ENCODE measurements at places on chromosomes 7 and 10. TPM values are rescaled to one million over a fixed set of nuclear protein-coding genes. Genes with fewer than 3 reads are reported as not detected.
A peak's percentile ranks its signal among the peaks of the same experiment; 100 is the strongest.

DNA sequence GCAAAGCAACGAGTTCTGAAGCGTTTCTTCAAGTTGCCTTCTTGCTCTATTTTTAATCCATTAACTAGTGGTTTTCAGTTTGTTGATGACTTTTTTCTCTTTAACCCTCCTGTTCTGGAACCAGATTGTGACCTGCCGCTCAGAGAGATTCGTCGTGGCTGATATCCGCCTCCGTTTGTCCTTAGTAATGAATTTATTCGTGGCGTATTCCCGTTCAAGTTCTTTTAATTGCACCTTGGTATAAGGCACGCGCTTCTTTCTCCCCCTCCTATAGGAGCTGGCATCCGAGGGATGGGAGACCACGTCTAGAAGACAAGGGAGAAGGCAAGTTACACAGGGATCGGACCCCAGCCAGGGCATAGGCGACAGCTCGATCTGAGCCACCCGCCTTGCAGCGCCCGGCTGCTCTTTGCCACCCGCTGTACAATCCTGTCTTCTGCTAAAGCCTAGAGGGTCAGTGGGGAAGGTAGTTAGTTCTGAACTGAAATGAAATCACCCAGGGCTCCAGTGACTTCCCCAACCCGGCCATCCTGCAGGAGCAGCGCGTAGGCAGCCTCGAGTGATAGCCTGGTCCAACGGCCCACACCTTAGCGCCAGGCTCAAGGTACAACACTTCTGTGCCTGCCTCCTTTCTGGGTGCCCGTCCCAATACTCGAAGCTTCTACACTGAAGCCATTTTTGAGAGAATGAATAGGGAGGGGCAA, 1.6 kb downstream of the HOXA13 start:
- no peak for DNase-seq

DNA sequence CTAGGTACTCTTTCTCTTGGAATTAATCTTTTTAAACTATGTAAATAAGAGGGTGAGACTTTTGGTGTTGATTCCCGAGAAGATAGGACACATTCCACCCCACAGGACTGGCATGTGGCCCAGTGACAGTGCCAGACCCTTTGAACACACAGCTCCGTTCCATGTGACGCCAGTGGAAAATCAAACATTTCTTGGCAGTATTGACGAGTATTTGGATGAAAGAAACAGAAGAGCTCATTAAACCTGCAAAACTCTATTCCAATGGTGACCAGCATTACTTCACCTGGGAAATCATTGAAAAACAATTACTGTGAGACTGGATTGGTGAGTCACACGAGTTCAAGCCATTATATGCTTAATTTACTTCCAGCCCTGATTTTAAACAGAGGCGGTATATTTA, 25.8 kb downstream of the AKR1E2 start:
- DNase-seq = no peak

GRCh38 chr7:84548366-84549365, 354.1 kb upstream of the SEMA3A start:
- DNase-seq = no peak

DNA sequence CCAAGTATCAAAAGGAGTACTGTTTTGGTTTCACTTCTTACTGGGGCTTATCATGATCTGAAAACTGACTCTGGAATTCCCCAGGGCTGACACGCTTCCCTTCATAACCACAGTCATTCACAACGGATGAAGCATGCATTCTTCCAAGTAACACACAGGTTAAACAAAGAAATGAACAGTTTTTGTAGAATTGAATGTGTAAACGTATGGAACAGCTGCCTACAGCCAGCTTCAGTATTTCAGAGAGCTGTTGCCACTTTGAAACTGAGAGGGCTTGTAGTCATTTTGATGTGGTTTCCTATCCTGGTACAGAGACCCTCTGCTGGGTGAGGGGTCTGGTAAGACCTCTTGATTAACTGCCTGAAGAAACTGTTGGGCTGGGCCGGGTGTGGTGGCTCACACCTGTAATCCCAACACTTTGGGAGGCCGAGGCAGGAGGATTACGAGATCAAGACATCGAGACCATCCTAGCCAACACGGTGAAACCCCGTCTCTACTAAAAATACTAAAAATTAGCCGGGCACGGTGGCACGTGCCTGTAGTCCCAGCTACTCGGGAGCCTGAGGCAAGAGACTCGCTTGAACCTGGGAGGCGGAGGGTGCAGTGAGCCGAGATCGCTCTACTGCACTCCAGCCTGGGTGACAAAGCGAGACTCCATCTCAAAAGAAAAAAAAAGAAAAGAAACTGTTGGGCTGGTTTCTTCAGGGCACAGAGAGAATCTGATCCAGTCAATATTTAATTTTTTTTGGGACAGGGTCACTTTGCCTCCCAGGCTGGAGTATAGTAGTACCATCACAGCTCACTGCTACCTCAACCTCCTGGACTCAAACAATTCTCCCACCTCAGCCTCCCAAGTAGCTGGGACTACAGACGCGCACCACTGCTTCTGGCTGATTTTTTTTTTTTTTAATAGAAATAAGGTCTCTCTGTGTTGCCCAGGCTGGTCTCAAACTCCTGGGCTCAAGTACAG, 4.7 kb downstream of the NFE2L3 start:
- DNase-seq = no peak

GRCh38 chr7:128883622-128884448, 21.2 kb downstream of the ATP6V1F start:
- peak; percentile 96 for DNase-seq

DNA sequence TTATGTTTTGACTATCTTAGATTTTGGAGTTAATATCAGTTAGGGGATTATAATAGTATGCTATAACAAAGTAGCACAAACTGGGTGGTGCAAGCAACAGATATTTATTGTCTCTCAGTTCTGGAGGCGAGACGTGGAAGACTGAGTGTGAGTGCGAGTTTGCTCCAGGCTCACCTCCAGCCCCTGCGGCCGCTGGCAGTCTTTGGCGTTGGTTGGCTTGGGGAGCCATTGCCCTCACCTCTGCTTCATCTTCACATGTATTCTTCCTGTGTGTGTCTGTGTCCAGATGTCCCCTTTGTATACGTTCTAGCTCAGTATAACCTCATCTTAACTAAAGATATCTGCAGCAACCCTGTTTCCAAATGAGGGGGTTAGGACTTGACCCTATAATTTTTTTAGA, 343.9 kb upstream of the COBL start:
- no peak for DNase-seq

DNA sequence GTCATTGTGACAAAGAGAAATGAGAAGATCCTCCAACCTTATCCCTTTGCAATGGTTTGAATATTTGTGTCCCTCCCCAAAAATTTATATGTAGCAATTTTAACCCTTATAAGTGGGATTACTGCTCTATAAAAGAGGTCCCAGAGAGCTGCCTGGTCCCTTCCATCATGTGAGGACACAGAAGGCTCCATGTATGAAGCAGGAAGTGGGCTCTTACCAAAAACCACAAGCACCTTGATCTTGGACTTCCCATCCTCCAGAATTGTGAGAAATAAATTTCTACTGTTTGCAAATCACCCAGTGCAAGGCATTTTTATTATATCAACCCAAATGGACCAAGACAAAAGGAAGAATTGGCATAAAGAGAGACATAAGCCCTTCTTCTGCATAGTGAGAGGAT, 95.7 kb downstream of the KCNMA1 start:
- no peak for DNase-seq

- no peak for DNase-seq
These were observed 89.6 kb downstream of the AUTS2 start for GRCh38 chr7:69687739-69688433.

- no peak for DNase-seq
These were observed 46.0 kb downstream of the FOXK1 start for GRCh38 chr7:4727914-4728705.

DNA sequence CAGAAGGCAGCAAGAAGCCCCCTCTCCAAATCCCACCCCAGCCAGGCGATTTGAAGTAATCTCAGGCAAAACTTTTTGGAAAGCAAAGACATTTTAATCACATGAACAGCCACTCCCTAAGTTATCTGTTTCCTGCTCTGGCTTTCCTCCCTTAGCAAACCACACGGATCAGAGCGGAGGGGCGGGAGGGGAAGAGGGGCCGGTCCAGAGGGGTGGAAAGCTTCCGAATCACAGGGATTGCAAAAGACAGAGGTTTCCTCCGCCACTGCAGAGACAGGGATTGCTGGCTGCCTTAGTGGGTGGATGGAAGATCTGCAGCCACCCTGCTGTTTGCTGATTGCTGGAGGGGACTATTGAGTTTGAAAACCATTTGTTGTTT, 41.2 kb downstream of the ZCCHC24 start:
- DNase-seq = peak; percentile 72

GRCh38 chr7:23474829-23475575, 4.7 kb upstream of the IGF2BP3 start:
- no peak for DNase-seq

GRCh38 chr7:69837387-69838068, 239.3 kb downstream of the AUTS2 start:
- DNase-seq = no peak

DNA sequence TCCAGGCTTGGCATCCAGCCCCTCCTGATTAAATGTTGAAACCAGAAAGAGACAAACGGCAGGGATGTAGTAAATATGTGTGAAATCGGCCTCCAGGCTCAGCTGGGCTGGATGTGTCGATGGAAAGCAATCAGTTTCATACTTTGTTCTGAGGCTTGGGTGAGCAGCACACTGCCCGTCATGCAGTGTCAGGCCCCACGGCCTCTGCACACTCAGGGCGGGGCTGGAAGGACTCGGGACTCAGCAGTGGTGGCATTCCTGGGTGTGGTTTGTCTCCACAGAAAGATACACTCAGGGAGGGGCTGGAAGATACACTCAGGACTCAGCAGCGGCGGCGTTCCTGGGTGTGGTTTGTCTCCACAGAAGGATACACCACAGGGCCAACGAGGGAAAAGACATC, 22.0 kb downstream of the ADGRA1 start:
- no peak for DNase-seq

DNA sequence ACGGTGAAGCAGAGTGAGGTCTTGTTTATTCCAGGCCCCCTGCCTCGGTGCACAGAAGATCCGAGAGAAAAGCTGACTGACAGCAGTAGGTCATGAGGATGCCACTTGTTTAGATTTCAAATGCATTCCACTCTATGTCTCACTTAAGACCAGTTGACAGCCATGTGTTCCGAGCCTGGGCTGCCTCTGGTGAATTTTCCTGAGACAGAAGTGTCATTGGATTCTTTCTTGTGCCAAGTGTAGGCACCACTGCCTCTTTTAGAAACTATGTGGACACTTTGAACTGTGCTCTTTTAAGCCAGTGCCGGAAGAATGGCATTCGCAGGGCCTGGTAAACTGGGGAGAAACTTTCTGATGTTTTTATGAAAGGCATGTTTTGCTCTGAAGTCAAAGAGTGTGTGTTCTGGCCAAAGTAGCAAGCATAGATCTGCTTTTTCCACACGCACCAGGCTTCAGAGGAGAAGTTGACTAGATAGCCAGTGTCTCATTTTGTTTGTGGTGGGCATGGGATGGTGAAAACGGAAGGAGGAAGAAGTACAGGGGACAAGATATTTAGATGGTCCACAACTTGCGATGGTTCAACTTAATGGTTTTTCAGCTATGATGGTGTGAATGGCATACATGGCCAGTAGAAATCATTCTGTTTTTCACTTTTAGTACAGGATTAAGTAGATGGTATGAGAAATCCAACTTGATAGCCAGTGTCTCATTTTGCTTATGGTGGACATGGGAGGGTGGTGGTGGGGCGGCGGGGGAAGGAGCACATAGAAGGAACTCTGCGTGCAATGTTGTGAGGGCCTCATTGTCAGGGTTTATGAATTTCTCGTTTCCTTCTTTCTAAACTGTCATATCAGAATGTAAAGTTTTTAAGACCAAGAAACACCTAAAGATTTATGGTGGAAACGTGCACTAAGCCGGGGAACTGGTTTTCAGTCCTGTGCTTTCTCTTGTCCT, 41.5 kb downstream of the CYP17A1 start:
- no peak for DNase-seq

DNA sequence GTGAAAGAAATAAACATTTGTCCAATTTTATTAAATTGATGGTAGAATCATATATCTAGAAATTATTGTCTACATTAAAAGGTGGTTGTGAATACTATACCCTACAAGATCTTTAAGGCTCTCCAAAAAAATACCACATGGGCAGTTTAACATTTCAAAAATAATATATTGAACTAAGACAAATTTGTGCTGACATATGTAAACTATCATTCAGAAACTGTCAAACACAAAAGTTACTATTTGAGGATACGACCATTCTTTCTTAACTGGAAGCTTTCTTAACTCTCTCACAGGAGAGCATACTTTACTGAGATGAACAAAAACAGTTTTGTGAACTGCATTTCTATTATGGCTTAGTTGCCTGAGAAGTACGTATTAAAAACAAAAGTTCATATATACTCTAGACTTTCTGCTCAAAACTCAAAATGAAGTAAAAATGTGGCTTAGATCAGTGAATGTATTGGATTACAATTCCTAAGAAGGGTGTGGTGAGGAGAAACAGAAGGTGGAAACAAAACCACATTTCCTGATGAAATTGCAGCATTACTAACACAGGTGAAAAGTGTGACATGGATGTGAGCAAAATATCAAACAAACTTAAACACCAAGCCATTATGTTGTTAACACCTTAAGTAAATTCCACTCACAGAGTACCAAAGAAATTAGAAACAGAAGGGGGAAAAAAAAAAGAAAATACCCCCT, 138.5 kb downstream of the SEMA3A start:
- DNase-seq = no peak

GRCh38 chr10:56836659-56837058, 475.6 kb upstream of the ZWINT start:
- no peak for DNase-seq

DNA sequence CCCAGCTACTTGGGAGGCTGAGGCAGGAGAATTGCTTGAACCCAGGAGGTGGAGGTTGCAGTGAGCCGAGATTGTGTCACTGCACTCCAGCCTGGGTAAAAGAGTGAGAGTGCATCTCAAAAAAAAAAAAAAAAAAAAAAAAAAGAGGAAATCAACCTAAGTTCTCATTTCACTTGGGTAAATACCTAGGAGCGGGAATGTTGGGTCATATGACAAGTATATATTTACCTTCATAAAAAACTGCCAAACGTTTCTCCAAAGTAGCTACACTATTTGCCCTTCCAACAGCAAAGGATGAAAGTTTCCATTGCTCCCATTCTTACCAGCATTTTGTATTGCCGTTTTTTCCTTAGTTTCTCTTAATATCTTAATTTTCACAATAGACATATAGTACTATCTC, 9.8 kb downstream of the P4HA1 start:
- DNase-seq = no peak

GRCh38 chr7:16801111-16801542, 3.7 kb downstream of the AGR2 start:
- DNase-seq = no peak

DNA sequence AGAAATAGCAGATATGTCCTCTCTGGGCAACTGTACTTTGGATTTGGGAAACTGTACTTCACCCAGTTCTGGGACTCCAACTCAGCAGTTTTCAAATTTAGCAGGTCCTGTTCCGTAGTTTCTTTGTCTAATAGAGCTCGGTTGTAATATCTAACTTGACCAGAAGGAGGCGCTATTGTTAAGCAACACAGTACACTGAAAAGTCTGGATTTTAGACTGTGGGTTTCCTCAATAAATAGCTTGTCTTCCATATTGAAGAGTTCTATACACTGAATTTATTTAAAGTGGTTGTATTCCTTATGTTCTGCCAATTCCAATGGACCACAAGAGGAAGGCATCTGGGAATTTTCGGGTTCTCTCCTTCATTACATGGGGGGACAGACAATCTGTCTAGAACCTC, 39.8 kb downstream of the ELFN1 start:
- no peak for DNase-seq

The LIPM gene
- total RNA-seq = not detected

The ANK3 gene
- 75.7 TPM for total RNA-seq

The NPSR1 gene
- not detected for total RNA-seq

The TMEM270 gene
- not detected for total RNA-seq

The IFIT2 gene
- 20.9 TPM for total RNA-seq

The ACSL5 gene
- total RNA-seq = 49.4 TPM

The ABCC2 gene
- total RNA-seq = 3.9 TPM
